Upper lobe of left lung (tissue), 6 donors: ENCODE measurements at places on chromosomes 16 and 17.
A peak's percentile ranks its signal among the peaks of the same experiment; 100 is the strongest.

DNA sequence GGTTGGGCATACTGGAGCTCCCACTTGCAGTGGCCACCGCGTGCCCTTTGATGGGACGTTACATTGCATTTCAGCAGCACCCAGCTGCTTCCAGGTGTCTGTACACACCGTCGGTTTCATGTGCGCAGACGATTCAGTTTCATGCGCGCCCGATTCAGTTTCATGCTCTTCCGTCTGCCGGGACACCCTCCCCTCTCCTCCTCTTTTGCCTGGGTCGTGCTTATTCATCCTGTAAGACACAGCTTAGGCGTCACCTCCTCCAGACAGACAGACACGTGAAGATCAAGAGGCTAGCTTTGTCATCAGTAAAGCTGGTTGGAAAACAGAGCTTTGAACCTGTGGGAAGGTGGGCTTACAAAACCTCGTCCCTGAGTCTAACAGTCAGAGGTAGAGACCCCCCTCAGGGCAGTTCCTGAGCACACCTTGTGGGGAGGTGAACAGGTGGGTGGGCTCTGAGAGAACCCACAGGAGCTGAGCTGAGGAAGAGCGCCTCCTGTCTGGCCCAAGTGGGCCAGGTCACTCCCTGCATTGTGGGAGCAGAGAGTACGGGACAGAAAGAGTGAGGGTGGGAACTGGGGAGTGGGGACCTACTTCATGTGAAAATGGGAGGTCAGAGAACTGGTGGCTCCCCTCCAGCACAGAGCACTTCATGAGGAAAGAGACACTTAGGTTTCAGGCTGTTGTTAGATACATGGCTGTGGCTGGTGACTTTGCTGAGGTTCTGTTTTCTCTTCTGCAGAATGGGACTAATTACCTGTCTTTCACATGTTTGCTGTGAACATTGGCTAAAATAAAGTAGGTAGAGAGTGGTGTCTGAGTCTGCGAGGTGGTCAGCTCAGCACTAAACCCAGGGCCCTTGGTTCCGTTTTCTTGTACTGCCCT lies 122.1 kb downstream of the SNX29 start:
- DNase-seq, result no peak

GRCh38 chr17:80382446-80382845 lies 32.5 kb upstream of the ENDOV start:
- DNase-seq, result no peak

- DNase-seq, result no peak
These were observed 125.5 kb upstream of the CIBAR2 start for GRCh38 chr16:85237817-85238216.

- no peak for DNase-seq
These were observed 36.7 kb downstream of the CCDC182 start for GRCh38 chr17:57708410-57708809.

- peak; percentile 31 for DNase-seq
These were observed 874 bp downstream of the WWP2 start for GRCh38 chr16:69762814-69763598.

DNA sequence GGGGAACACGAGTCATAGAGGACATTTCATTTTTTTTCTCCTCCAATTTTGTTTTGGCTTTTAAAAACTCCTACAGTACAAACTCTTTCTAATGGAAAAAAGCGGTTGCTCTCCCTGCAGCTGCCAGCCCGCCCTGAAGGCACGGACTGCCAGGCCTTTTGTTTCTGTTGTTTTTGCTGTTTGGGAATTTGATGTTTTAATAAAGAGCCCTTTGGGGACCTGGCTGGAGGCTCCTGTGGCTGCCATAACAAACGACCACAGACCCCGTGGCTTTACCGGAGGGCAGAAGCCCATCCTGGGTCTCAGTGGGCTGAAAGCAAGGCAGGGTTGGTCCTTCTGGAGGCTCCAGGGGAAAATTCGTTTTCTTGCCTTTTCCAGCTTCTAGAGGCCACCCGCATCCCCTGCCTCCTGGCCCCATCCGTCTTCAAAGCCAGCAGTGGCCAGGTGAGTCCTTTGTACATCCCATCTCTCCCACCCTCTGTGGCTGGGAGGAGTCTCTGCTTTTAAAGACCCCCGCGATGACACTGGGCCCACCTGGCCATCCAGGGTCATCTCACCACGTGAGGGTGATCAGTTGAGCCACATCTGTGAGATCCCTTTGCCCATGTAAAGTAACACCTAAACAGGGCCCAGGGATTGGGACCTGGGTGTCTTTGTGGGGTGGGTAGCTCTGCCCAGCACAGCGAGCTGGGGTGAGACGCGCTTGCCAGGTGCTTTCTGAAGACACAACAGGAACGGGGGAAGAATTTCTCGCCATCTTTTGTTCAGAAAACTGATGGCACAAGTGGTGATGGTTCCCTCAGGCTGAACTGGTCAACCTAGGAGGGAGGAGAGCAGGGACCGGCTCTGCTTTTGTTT lies 113.9 kb downstream of the BANP start:
- no peak for DNase-seq
